ENCODE measurements at places on chromosomes 3 and 15. TPM values are rescaled to one million over a fixed set of nuclear protein-coding genes. Genes with fewer than 3 reads are reported as not detected.

- DNase-seq, result no peak
These were observed 67.2 kb downstream of the DHX30 start for GRCh38 chr3:47870156-47870555.

GRCh38 chr15:51077221-51078153, 17.2 kb downstream of the TNFAIP8L3 start:
- no peak for DNase-seq

DNA sequence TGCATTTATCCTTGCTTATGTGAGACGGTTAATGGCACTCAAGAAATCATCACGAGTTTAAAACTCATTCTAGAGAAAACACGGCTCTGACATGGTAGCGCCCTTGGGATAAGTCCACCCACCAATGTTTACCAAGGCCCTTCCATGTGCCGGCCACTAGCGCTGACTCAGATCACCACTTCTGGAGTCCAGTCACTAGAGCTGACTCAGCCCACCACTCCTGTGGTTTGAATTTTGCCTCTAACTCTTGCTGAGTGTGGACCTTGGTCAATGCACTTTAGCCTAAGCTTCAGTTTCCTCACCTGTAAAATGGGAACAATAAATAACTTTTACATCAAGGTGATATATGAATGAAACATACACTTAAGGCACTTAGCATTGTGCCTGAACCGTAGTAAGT, 358.4 kb upstream of the PROK2 start:
- DNase-seq, result no peak

DNA sequence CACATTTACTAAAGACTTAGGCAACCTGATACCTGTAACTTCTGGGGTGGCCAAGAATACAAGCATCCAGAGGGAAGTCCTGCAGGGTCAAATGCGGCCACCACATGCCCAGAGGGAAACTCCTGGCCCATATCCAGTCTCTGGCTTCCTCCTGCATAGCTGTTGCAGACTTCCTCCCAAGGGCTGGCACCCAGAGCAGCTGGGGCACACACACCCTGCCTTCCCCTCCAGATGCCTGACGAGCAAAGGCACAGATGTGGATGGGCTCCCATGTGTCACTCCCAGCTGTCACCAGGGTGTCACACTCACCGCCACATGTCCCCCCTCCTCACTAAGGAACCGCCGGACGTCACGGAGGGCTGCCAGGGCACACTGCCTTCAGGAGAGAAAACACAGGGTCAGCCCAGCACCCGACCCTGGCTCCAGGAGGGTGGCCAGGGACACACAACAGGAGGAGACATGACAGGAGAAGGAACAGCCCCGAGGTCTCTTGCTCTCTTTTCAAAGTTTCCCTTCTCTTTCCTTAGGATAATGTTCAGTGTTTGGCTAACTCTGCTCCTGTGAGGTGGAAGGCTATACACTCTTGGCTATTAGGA, 13.2 kb downstream of the PFKFB4 start:
- no peak for DNase-seq

GRCh38 chr3:158337110-158337509, 227.2 kb downstream of the RSRC1 start:
- DNase-seq, result no peak

DNA sequence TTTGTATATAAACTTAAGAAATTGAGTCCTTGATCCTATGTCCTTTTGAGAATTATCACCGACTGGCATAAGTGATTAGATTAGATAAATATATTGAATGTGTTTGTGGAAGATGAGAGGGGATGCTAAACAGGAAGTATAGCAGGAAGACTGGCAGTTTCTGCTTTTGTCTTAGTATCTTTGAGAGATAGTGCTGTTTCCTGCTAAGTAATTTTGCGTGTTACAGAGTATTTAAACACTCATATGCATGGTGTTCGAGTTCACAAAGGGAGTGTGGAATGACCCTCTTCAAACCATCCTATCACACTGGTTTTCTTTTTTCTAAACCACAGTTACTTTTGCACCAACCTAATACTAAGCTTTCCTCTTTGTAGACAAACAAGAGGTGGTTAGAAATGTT, 106.0 kb downstream of the KLHL25 start:
- no peak for DNase-seq

GRCh38 chr15:28943611-28944230, 57.9 kb downstream of the APBA2 start:
- DNase-seq, result peak; percentile 52

- no peak for DNase-seq
These were observed 22.6 kb downstream of the ZIC1 start for GRCh38 chr3:147431751-147432150.

DNA sequence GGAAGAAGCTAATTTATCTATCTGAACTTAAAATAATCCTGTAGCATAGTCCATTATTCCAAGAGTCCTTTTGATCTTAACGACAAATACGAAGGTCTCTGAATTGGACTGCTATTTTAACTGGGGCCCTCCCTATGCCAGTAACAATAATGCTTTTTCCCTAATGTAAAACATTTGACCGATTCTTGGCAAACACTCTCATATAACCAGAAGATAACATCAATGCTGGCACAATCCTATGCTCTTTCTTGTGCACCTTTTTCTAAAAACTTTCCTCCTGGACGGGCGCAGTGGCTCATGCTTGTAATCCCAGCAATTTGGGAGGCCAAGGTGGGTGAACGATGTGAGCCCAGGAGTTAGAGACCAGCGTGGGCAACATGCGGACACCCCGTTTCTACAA, 3.9 kb downstream of the LRRFIP2 start:
- no peak for DNase-seq

DNA sequence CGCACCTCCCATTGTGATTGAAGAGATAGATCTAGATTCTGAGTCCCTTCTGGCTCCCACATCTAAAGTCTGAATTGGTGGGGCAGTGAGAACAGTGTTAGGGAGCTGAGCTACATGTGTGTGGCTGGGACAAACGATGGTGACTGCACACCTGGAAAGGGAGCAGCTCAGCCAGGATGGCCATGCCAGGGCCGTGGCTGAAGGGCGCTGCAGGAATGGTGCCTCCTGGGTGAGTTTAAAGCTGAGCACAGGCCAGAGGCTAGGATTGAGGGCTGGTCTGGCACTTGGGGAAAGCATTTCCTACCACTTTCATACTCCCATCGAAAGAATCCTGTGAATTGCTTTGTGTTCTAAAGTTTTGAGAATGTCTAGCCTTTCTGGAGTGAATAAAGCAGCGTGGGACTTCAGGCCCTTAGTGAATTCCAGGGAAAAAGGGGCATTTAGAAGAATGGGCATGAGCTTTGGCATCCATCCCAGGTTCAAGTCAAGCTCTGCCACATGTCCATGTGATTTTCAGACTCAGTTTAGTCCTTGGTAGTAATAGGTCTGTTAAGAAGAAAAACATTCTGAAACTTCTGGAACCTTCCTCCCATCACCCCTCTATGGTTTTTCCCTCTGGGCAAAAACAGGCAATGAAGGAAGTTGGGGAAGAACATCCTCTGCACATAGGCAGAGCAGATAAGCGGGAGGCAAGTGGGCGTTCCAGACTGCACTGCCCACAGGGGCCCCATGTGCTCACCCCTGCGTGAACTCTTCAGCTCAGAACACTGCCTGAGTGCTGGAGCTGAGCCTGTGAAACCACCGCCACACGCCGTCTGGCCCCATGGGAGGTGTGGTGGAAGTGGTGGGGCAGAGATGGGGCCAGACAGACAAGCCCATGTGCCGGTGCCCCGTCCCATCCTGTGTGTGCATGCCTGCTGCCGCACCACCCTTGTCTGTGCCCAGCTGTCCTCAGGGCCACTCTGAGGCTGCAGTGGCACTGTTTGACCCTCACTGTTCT, 12.9 kb upstream of the CPNE9 start:
- no peak for DNase-seq

GRCh38 chr3:184022323-184022722, 4.6 kb upstream of the ABCC5 start:
- no peak for DNase-seq

DNA sequence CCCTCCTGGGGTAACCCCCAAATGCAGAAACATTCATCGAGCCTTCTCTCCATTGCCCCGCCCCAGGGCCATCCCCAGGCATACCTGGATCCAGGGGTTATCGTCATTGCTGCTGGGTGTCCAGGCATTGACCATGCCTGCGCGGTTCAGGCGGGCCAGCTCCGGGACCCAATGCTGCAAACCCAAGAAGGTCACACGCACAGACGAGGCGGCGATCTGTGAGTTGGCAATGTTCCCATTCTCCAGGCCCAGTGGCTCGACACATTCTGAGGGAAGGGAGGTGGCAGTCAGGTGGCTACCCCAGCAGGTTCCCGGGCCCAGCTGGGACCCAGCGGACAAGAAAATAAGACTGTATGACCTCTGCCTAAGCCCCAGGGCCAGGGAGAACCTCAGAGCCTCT, 6.1 kb downstream of the MFGE8 start:
- DNase-seq, result no peak

DNA sequence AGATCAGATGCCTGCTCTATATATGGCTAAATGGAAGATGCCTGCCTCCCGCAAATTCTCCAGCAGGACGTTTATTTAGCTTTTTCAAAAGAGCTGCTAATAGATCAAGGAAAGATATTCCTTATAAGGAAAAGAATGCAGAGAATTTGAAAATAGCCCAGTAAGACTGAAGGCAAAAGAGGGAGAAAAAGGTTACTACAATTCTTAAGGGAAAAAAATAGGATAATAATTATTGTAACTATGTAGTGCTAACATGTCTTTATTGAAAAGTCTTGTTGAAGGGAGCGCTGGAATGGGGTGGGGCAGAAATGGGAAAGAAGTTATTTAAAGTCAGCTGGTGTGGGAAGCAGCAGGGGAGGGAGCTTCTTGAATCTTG, 2.9 kb downstream of the TPM1 start:
- no peak for DNase-seq

- DNase-seq, result no peak
These were observed 50.2 kb downstream of the PDHB start for GRCh38 chr3:58383476-58383875.

DNA sequence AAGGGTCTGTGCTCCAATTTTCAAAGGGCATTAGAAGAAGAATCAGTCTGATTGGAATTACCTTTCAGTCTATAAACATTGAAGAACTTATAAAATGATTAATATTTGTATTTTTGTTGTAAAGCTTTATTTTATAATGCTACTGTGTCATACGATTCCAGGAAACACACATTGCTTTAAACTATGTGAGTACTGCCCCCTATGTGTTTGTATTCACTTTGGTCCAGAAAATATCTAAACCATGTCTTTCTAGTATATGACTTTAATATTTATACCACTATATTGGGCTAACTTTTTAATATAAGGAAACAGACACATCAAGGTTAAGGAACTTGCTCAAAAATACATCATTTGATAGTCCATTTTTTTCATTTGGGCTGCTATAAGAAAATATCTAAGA, 3.2 kb upstream of the RIOX2 start:
- no peak for DNase-seq

DNA sequence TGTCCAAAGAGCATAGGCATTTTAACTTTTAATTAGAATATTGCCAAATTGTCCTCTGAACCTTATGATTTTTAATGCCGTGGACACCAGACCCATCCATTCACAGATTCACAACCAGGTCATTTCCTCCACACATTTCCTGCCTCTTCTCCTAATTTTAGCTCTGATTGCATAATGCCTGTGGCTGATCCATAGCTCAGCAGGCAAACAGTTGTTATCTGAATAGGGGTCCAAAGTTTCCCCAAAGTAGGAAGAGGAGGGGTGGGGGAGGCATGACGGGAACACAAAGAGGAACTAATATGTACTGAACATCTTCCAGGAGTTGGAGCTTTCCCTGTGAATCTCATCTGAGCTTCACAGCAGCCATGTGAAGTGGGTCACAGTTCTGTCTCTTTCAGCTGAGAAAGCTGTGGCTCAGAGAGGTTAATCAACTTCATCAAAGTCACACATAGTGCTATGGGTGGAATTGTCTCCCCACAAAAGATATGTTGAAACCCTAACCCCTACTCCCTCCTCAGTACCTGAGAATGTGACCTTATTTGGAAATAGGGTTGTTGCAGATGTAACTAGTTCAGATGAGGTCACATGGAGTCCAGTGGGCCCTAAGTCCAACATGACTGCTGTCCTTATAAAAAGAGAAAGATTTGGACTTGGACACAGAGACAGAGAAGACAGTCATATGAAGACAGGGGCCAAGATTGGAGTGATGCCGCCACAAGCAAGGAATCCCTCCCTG, 106.7 kb upstream of the AGBL1 start:
- DNase-seq, result peak; percentile 42

GRCh38 chr15:49063402-49064280, 17.4 kb upstream of the SECISBP2L start:
- DNase-seq, result no peak

Gene SLCO2A1
- total RNA-seq, result 40.3 TPM

Gene CTXND1
- 0.49 TPM for total RNA-seq

Gene ADAMTS7
- total RNA-seq, result 2.5 TPM

Gene PLCD1
- 68.5 TPM for total RNA-seq

Gene GUCA1C
- total RNA-seq, result not detected

Gene INKA1
- 12.5 TPM for total RNA-seq

Gene IQCH
- 1.5 TPM for total RNA-seq

Gene GRIP2
- 0.98 TPM for total RNA-seq

Gene C3orf20
- total RNA-seq, result 0.49 TPM

Gene CCDC33
- total RNA-seq, result not detected

Data from vagina (tissue), 2 donors.